Stimulated activated CD4-positive, alpha-beta T cell treated with anti-CD3 and anti-CD28 coated beads, Interleukin-15, amount 100 ng/mL, for 1 hour (primary cell): ENCODE measurements at places on chromosomes 11 and 22.

DNA sequence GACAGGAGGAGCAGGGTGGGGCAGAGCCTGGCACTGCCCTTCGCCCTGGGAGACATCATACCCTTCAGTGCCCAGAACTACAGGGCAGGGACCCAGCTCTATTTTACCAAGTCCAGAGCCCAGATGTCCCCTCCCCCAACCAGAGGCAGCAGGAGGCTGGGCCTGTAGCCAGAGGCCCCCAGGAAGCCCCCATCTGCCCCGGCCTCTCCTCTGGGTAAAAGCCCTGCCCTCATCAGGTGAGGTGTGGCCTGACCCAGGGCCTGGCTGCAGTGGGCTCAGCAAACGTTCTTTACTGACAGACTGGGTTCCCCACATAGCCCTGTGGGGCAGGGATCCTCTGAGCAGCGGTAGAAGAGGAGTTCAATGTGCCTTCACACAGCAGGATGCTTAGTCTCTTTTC, 51.8 kb upstream of the SLC22A12 start:
- DNase-seq: no peak

- DNase-seq: no peak
Observed at GRCh38 chr11:73667891-73668290, 21.5 kb downstream of the PLEKHB1 start.

DNA sequence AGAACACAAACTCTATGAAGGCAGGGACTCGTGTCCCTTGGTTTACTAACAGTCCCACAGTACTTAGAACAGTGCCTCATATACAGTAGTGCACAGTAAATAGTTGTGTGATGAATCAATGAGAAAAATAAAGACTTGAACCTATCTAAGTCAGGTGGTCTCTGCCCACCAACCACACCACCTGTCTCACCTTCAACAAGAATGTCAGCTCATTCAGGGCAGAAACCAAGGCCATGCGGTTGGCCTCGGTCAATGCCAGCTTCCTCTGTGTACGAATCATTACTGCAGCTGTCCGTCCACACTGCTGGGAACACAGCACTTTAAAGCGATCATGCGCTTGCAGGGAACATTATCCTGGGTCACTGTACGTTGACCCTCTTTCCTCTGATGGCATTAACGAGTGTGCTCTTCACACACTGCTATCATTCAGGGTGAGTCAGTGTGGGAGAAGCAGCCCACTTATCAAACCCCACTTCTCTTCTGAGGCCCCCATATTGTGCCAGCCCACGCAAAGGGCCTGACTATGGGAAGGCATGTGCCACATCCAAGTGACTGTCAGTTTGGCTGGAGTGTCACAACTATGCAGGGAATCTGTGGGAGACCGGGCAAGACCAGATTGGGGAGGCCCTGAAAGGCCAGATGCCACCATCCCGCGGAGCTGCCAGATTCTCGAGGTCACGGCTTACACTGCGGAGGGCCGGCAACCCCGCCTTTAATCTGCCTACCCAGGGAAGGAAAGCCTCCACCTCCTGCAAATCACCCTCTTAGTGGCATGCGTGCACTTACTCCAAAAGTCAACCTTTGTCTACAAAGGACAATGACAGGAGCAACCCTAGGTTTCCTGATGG, 36.1 kb downstream of the LARGE1 start:
- DNase-seq: no peak

DNA sequence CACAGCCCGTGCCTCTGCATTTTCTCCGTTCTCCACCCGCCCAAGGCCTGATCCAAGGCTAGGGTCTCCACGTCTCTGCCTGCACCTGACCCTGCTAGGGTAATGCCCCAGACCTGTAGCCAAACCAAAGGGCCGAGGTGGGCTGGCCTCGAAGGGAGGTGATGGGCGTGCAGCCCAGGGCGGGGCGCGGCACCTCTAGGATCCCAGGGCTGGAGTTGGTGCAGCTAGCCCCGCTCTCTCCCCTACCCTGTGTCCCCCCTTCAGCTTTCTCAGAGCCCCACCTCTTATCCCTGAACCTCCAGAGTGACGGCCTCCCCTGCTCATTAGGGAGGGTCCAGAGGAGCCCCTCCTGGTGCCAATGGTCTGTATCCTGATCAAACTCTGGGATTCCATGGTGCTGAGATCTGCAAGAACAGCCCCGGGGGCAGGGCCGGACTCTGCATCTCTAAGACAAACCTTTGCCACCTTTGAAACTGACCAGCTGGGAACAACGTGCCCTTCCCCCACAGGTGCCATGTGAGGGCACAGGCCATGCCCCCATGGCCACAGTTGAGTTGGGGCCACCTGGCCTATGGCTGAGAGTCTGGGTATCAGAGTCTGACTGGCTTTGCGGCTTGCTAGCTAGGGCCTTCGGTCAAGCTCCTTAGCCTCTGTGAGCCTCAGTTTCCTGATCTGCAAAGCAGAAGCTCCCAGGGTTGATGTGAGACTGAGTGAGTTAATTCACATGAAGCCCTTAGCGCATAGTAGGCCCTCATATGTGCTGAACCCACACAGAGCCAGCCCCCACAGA, 23.1 kb upstream of the CBX7 start:
- no peak for DNase-seq

DNA sequence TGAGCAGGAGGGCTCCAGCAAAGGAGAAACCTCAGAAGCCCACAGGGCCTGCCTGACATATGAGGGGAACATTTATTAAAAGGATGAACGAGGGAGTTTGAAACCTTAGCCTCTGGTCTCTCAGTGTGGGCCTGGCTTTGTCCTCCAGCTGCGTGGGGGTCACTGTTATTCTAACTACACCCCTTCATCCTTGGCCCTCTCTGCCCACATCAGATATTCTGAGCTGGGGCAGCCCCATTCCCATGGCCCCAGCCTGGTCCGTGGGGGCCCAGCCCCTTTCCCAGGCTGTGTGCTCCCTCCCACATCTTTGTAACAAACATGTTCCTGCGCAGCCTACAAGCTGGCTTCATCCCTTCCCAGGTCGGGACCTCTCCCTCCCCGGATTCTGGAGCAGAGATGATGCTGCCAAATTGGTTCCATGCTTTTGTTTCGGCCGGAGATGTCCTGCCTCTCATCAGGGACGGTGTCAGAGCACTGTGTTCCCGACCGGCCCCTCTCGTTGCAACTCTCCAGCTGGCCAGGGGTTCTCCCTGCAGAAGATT, 4.0 kb downstream of the FXYD6 start:
- DNase-seq: no peak

DNA sequence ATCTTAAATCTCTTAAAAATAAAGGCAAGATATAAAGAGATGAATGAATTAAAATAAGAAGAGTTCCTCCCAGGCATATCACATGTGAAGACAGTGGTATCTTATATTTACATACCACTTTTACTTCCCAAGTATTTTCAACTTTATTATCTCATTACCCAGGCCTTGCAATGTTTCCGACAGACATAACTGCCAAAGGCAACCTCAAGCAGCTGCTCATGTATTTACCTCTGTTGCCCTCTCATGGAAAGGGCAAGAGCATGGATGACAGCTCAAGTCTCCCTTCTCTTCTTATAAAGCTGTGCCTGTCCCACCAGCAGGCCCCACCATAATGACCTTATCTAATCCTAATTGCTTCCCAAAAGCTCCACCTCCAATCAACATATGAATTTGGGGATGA, 894.2 kb downstream of the NTM start:
- no peak for DNase-seq
